ENCODE measurements at places on chromosomes 3 and 15. TPM values are rescaled to one million over a fixed set of nuclear protein-coding genes. Genes with fewer than 3 reads are reported as not detected.

DNA sequence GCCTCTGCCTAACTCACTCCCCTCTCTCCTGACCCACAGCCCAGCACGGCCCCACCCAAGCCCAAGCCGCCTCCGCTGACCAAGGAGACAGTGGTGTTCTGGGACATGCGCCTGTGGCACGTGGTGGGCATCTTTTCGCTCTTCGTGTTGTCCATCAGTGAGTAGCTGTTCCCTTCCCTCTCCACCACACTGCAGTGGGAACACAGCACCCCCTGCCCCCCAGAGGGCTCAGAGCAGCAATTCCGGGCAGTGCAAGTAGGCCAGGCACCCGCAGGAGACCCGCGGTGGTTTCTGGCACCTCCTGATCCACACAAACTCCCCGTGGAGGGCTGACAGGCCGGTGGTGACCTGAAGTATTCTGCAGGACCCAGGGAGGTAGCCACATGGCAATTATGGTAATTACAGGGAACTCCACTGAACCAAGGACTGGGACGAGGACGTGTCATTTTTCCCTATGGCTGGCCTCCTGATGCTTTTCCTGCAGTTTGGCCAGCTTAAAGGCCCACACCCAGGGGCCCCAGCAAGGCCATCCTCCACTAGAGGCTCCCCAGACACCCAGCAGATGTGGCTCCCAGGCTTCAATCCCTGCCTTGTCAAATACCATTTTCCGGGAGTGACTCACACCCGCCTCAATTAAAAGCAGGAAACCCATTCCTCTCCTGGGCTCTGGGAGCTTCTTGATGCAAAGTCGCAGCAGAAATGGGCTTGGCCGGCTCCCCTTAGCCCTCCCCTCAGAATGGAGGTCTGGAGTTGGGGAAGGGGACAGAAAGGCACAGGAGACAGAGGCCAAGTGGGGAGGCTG lies 4.8 kb downstream of the TMIE start:
- DNase-seq: no peak

DNA sequence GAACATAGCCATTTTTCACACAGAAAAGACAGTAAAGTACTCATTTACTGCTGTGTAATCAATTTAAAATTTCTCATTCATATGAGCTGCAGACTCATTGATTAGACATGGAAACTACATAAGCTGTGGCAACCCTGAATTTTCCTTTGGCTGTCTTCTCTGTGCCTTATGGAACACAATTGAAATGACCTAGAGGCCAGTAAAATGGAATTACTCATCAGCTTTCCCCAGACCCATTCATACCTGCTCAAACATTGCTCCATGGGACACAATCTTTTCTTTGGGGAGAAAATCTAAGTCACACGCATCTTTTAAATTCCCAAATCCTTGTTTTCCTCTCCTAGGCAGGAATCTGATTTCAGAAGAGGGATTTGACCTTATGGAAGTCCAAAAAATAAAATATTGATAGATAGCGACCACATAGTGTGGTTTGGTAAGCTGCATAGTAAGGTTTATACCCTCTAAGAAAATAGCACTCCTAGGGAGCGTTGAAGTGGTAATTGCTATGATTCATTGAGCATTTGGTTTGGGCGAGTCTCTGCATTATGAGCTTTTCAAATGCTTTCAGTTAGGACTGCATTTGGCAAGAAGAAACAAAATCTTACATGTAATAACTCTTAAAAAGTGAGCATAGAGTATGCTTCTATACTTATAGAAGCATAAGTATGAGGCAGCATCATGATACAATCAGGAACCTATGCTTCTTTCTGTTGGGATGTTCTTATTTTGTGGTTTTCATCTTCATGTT lies 243.4 kb upstream of the GADL1 start:
- no peak for DNase-seq

DNA sequence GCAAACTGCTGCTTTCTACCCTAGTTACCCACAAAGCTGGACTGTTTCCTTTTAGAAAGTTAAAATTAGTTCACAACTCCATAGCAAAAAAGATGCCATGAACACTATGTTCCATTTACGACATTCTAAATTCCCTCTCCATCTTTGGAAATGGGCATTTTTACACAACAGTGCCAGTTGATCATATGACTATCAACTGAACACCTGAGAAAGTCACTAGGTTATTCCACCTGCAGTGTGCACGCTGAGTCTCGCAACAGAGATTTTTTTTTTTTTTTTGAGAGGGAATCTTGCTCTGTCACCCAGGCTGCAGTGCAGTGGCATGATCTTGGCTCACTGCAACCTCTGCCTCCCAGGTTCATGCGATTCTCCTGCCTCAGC lies 120.3 kb downstream of the SNRK start:
- no peak for DNase-seq

- no peak for DNase-seq
These were observed 121.4 kb downstream of the VGLL4 start for GRCh38 chr3:11522398-11522715.

DNA sequence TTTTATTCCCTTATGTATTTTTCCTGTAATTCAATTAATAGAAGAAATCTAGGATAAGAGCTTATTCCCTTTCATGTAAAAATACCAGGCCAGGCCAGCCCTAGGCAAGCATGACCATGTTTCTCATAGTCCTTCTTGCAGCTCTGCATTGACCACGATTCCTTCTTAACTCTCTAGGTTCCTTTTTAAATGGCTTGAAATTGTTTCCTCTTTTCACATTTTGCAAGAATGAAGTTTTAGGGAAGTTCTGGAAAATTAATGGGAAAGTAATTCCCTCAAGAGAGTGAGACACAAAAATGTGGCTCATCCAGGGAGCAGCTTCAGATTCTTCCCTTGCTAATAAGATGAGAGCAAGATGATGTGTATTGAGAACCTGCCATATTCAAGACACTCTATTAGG lies 116.5 kb upstream of the FGF7 start:
- DNase-seq: no peak

DNA sequence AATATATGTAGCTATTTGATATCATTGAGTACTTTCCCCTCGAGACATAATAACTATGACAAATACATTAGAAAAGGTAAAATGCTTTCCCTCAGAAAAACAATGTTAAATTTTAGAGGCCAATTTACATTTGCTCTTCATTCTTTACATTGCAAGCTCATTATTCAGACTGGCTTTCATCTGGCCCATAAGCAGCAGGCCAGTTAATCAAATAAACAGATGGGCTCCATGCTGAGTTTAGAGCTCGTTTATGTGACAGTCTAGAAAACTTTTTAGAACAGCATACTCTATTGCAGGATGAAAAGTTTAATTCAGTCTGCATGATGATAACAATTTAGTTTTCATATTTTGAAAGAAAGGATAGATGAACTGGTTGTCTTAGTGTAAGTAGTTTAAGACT lies 150.6 kb downstream of the DUT start:
- no peak for DNase-seq

DNA sequence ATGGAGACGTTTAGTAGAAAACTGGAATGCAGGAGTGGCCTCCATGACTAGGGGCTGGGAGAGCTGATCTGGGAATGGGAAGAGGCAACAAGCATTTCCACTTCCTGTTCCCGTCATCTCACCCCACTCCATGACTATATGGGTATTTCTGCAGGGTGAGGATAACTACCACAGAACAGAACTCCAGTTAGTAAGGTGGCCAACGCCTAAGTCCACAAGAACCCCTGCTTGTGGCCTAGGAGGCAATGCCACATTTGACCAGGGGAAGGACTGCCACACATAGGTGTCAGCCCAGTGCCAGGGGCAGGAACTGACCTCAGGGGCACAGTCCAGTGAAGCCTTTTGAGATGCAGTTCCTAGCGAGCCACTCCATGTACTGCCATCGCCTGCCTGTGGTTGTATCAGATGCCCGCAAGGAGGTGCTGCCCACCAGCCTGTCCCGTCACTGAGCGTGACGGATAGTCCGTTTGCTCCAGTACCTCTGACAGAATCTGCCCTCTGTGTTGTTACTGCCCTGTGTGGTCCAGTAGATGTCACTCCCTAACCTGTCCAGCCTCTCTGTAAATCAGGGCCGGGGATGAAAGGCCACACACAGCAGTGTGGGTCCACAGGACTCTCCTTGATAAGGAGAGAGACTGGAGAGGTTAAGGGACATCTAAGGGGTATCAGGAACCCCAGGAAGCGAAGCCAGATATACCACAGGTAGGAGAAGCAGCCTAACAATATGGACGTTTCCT lies 3.5 kb upstream of the MTFMT start:
- DNase-seq: peak; percentile 86

- no peak for DNase-seq
These were observed 705.3 kb upstream of the NAALADL2 start for GRCh38 chr3:174153871-174154270.

GRCh38 chr3:193078996-193079753 lies 161.5 kb upstream of the MB21D2 start:
- DNase-seq: no peak

DNA sequence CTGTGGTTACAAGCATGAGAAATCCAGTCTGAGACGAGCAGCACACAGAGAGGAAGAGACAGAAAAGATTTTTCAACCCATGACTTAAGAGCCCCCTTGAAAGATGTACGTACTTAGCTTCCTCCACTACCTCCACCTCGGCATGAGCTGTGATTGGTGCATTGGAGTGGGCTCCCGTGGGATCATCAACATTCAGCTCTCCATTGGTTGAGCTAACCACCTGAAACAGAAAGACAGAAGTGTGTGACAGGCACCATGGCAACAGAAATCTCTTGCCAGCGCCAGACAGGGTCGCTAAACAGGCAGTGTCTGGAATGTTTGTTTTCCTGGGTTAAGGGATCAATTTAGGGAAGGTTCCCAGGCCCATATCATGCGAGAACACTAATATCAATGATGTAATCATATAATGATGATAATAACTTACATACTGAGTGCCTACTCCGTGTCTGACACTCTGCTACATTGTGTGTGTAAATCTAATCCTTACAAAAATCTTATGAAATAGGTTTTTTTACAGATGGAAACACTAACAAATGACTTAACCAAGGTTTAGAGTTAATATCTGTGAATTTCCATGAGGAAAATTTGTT lies 17.5 kb upstream of the PPIB start:
- DNase-seq: no peak

GRCh38 chr3:20846832-20847231 lies 660.8 kb upstream of the SGO1 start:
- no peak for DNase-seq

GRCh38 chr3:9135526-9135925 lies 113.9 kb downstream of the SRGAP3 start:
- DNase-seq: no peak

GRCh38 chr15:79541196-79541595 lies 109.1 kb downstream of the MINAR1 start:
- DNase-seq: no peak

- no peak for DNase-seq
These were observed 176.2 kb downstream of the EFHB start for GRCh38 chr3:19757773-19758172.

DNA sequence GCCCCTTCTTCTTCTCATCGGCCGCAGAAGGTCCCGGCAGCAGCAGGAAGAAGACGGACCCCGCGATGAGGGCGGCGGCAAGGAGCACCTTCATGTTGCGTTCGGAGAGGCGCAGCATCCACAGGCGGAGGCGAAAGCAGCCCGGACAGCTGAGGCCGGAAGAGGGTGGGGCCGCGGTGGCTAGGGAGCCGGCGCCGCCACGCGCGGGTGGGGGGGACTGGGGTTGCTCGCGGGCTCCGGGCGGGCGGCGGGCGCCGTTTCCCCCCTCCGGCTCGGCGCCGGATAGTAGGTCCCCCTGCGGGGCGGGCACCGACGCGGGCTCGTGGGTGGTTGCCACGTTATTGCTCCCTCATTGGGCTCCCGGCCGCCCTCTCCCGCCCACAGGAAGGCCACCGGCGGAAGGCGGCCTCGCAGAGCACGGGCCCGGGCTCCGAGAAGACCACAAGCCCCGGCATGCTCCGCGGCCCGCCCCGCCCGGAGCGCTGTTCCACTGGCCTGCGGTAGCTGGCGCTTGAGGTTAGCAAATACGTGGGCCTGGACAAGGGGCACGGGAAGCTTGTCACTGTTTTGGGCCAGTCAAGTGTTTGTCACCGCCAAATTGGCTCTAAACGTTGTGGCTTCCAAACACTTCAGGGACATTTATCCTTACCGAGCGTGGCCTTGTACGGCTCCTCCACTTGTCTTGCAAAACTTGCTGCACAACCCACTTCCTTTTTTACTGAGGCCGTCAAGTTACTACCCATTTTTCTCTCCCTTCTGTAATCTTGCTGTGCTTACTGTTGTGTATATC lies at the start of gene PPIB:
Gene PPIB (minus strand): TSS at position 154 of the 790 bp plus-strand sequence. CDS start 36 bp downstream, at position 118.
- peak; percentile 99 for DNase-seq

- DNase-seq: no peak
These were observed 16.3 kb upstream of the PCSK6 start for GRCh38 chr15:101505610-101506337.

- DNase-seq: no peak
These were observed 261.4 kb downstream of the EPHA3 start for GRCh38 chr3:89368846-89369245.

The RARRES1 gene
- total RNA-seq: 36.3 TPM

The P2RY1 gene
- 9.9 TPM for total RNA-seq

The SLC28A2 gene
- total RNA-seq: 62.6 TPM

The MRPS25 gene
- total RNA-seq: 49.6 TPM

The QTRT2 gene
- total RNA-seq: 14.4 TPM

The ITIH3 gene
- 4.1 TPM for total RNA-seq

The TSEN2 gene
- total RNA-seq: 8.1 TPM

All from Peyer's patch (tissue), 4 donors.